ENCODE measurements at places on chromosomes 16 and 17. TPM values are rescaled to one million over a fixed set of nuclear protein-coding genes. Genes with fewer than 3 reads are reported as not detected.

DNA sequence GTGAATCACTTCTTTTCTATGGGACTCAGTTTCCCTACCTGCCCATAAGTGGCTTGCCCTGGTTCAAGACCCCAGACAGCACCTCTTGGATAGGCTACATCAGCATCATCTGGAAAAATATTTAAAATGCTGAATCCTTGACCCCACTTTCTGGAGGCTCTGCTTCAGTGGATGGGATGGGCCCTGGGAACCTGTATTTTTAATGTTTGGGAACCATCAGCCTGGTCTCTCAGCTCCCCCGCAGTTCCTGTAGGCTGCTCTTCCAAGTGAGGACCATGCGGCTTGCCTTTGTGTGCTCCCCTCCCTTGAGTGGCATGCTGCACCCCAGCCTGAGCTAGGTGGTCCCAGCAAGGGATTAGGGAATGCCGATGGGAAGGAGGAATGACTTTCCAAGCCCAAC is 68.3 kb upstream of the CRHR1 start:
- no peak for DNase-seq

IL34 gene
- 0.39 TPM for total RNA-seq

DNA sequence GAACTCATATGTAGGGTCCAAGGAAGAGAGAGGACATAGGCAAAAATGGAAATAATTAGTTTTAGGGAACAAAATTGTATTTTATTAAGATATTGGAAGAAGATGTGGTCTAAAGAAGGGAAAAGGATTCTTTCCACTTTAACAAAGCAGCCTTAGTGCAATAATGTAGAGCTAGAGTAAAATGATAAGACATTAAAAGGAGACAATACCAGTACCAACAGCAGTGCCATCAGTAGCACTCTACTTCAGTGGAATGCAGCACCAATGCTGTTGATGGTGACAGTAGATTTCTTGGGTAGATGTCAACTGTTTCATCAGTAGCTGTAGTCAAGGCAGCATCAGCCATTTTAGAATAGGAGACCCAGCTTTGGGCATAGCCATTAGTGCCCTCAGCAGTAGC is 124.3 kb downstream of the BRIP1 start:
- DNase-seq = no peak

SKAP1 gene
- total RNA-seq = 4.4 TPM

GRCh38 chr16:88379694-88380040 is 3.1 kb upstream of the ZNF469 start:
- no peak for DNase-seq

- no peak for DNase-seq
Measured at GRCh38 chr16:84183911-84184591, 2.8 kb downstream of the TAF1C start.

GRCh38 chr17:42313773-42314566 is 25.7 kb downstream of the STAT5A start:
- no peak for DNase-seq

GRCh38 chr17:70775679-70776078 is 606.3 kb downstream of the KCNJ2 start:
- no peak for DNase-seq

GRCh38 chr16:56389554-56389953 is 35.8 kb downstream of the AMFR start:
- no peak for DNase-seq

GRCh38 chr17:67779098-67779672 is 46.1 kb upstream of the BPTF start:
- DNase-seq = peak; percentile 10

TEDC2 gene
- total RNA-seq = 30.5 TPM

PIP4K2B gene
- 120 TPM for total RNA-seq

DNA sequence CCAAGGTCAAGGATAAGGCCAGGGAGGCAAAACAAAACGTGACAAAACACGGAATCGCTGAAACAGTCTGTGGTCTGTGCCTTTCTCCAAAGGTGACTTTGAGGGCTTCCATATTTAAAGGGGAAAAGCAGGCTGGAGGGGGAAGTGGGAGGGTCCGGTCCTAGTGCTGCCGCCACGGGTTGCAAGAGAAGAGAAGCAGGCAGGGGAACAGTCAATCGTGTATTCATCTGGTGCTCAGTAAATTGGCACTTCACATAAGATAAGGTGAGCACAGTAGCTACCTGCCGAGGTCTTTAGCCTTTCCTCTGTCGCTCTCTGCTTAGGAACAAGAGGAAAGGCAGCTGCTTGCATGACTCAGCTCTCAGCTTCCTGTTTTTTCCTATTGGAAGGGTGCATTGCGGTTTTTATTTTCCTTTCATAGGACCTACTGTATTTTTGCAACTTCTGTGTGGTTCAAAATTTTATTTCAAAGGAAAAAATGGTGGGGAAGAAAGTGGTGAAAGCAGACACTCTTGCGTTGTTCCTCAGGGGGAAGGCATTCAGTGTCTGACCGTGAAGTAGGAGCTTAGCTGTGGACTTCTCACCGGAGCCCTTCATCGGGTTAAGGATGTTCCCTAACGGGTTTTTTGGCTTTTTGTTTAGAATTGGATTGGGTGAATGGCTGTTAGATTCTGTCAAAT is 7.1 kb upstream of the LGALS3BP start:
- peak; percentile 35 for DNase-seq

GRCh38 chr16:57889960-57890751 is 80.8 kb downstream of the CNGB1 start:
- DNase-seq = no peak

DNA sequence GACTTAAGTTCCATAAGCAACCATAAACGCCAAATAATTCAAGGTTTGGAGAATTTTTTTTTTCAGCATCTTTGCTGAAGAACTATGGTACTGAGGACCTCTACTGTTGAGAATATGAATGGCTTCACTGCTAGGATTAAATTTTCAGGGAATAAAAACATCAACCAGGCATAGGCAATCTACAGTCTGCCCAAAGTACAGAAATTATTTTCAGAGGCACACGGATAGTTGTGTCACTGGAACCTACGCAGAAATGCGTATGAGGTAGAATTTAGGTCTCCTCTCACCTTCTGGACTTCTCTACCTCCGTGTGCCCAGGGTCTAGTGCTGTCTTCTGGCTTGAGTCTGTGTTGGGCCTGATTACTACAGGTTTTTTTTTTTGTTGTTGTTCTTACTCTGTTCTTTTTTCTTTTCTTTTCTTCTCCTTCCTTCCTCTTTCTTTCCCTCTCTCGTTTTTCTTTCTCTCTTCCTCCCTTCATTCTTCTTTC is 39.7 kb downstream of the NACA2 start:
- DNase-seq = no peak

DNA sequence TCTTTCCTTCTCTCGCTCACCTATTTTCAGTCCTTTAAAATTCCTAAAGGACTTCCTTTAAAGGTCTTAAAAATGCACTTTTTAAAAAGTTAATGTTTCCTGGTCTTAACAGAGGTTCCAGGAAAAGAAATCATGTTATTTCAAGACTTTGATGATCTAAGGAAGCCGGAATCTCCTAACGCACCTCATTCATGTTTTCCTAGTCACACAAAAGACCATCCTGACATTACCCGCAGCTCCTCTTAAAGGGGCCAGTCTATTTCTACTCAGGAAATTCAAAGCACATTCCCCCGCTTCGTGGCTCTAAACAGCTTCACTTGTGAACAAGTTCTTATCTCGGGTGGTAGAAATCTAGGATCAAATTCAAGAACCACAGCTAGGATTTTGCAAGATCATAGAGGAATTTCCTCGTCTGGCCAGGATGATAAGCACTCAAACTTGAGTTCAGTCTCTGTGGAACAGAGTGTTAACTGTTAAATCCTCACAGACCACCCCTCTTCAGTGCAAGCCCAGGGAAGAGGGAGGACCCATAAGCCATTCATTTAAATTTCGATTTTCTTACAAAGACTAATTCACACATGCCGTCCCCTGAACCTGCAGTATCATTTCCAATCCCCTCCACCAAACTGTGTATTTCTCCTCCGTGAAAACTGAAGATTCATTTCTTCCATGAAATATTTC is 137.1 kb upstream of the AXIN2 start:
- DNase-seq = no peak

BCAR1 gene
- total RNA-seq = 153 TPM

KRTAP4-1 gene
- total RNA-seq = not detected

- DNase-seq = no peak
Measured at GRCh38 chr16:57579361-57579665, 36.9 kb downstream of the ADGRG5 start.

- peak; percentile 99 for DNase-seq
Measured at GRCh38 chr17:38663125-38663751, 11.5 kb downstream of the EPOP start.

GRCh38 chr16:11774065-11774626 is 22.9 kb downstream of the ZC3H7A start:
- no peak for DNase-seq

DNA sequence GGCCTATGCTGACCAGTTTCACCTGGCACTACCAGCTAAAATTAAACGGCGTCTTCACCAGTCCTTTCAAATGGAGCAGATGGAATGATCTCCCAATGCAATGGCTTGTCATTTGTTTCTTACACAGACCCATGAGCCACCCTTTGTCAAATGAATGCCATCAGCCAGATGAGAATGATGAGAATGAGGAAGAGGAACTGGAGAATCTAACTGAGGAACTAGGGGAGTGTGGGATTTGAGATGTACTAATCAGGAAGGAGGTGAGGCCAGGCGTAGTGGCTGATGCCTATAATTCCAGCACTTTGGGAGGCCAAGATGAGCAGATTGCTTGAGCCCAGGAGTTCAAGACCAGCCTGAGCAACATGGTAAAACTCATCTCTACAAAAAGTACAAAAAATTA is 116.4 kb downstream of the HS3ST3A1 start:
- DNase-seq = no peak

DNA sequence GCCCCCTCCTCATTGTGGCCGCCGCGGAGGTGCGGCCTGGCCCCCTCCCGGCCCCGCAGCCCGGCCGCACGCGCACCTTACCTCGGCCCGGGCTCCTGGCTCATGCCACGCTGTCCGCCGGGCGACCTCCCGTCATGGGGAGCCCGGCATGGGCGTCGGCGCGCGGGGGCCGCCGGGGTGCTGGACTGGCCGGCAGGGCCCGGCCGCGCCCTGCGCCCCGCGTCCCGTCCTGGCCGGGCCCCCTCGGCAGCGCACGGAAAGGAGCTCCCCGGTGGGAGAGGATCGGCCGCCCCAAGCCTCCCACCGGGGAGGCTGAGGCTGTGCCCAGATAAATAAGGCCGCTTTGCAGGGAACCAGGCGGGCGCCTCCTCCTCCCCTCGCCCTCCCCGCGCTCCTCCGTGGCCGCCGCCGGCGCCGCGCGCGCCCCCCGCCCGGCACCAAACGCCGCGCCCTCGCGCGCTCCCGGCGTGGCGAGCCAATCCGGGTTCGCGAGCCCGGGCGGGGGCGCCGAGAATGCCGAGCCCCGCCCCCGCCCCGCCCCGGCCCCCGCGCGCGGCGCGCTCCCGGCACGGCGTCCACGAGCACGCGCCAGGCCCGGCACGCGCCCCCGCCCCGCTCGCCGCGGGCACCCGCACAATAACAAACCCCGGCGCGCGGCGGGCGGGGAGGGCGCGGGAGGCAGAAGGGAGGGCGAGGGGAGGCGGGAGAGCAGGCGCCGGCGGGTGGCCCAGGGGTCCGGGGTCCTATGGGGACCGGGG is at the start of gene FBXL16:
FBXL16 (minus strand) TSS at position 371 of the 758 bp plus-strand sequence. CDS start 8,396 bp downstream, outside the sequence.
- DNase-seq = no peak

DNA sequence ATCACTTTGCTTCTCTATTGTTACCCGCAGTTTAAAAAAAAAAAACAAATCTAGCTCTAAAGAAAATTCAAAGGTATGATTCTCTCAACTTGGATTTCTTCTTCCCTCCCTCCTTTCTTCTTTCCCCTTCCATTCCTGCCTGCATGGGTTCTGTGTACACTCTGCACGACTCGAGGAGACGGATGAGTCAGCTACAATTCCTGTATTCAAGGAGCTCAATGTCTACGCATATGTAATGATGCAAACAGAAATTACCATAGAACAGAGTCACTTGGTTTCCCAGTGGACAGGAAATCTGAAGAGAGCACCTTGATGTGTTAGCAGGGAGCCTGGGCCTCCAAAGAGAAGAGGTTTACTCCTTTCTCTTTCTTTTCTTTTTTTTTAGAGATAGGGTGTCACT is 92.3 kb downstream of the VPS53 start:
- no peak for DNase-seq
